ENCODE measurements at places on chromosomes 16 and 17. TPM values are rescaled to one million over a fixed set of nuclear protein-coding genes. Genes with fewer than 3 reads are reported as not detected.

DNA sequence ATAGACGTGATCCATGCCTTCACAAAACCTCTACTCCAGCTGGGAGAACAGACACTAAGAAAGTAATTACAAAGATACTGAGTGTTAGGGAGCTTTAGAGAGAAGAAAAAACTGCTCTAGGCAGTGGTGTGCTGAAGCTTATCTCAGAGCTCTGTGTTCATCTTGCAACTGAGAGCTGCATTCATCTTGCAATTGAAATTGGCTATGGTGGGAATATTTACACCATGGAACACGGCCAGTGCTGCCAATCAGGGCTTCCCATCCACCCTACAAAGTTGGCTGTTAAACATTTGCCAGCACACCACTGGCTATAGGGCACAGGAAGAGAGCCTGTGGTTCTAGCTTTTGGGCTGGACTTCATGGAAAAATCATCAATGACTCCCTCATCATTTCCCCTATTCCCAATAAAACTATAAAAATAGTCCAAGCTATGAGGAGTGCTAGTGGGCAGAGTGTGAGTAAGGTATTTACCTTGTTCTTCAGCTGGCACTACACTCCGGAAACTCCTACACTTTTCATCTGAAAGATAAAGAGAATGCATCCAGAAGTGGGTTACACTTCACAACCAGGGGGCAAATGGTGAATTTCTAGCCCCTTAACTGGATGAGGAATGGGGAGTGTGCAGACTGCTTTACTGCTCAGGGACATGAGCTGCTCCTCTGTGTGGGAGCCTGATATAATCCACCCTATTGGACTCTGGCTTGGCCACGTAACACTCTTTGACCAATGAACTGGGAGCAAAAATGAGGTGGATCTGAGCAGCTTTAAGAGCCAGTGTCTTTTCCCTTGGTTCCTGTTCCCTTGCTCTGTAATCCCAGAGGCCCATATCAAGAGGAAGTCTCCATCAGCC is 11.6 kb downstream of the GSG1L2 start:
- DNase-seq: no peak
- H3K27me3 ChIP-seq: no peaks in the 10 kb centered on the region
- H3K4me3 ChIP-seq: no peak overlapping the region
- no peaks in the 10 kb centered on the region for H3K4me1 ChIP-seq
- H3K36me3 ChIP-seq: no peaks in the 10 kb centered on the region

DNA sequence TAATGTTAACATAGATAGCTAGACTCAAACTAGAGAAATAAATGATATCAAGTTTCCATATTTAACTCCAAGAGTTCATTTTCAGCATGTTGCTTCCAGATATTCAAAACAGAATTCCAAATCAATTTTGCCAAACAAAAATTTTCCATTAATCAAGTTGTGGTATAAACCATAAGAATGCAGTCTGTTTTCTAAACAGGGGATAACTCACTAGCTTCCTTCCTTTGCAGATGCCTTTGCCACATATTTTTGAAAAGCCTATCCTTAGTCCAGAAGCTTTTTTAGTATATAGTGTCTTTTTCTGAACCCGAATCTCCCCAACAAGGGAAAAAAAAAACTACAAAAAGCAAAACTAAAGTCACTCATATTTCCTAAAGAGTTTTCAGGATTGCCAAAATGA is 61.5 kb downstream of the HELZ start:
- no peaks in the 10 kb centered on the region for H3K4me1 ChIP-seq
- H3K4me3 ChIP-seq: no peak overlapping the region
- H3K36me3 ChIP-seq: peaks cover 9% of the 10 kb centered on the region
- no peak overlapping the region for H3K27ac ChIP-seq
- no peaks in the 10 kb centered on the region for H3K27me3 ChIP-seq

Gene HCRT
- total RNA-seq: not detected

Gene TEDC2
- 3.9 TPM for total RNA-seq

DNA sequence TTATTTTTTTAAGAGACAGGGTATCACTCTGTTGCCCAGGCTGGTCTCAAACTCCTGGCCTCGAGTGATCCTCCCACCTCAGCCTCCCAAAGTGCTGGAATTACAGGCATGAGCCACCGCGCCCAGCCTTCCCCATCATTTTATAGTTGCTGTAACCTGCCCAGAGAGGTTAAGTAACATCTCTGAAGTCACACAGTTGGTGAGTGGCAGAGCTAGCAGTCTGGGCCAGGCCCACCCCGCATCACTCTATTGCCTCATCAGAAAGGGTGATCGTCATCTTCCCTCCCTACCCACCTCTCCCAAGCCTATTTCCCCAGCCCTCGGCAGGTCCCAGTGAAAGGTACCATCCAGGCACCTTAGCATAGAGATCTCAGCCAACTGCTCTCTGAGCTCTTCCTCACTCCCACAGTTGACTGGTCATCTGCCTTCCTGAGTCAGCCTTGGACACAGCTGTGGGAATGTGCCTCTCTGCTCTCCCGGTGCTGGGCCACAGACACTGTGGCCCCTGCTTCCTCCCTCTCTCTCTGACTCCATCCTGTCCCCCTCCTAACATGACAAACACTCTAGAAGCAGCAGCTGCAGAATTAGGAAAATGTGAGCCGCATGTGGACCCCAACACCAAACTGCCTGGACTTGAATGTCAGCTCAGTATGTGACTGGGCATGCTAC is 57.1 kb downstream of the SCNN1B start:
- H3K27ac ChIP-seq: no peak overlapping the region
- DNase-seq: peak; percentile 25

Gene WNK4
- total RNA-seq: 0.32 TPM

DNA sequence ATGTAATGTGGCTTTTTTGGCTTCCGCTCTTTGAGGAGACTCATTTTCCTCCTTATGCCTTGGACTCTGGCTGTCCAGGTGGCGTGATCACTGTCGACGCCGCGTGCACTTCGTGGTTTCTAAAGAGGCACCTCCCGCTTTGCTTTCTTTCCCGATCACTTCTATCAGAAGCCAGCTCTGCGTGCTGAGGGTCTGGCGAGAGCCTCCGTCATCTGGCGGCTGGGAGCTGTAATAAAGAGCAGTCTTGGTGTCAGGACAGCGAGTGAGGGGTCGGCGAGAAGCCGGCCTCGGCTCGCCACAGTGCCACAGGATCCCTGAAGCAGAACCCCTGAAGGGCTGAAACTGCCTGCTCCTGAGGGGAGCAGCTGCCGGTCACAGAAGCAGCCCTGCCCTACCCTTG is 7.4 kb downstream of the ZNF750 start:
- no peaks in the 10 kb centered on the region for H3K4me1 ChIP-seq
- H3K4me3 ChIP-seq: no peak overlapping the region
- peaks cover 14% of the 10 kb centered on the region for H3K36me3 ChIP-seq
- H3K27me3 ChIP-seq: no peaks in the 10 kb centered on the region
- H3K27ac ChIP-seq: no peak overlapping the region

DNA sequence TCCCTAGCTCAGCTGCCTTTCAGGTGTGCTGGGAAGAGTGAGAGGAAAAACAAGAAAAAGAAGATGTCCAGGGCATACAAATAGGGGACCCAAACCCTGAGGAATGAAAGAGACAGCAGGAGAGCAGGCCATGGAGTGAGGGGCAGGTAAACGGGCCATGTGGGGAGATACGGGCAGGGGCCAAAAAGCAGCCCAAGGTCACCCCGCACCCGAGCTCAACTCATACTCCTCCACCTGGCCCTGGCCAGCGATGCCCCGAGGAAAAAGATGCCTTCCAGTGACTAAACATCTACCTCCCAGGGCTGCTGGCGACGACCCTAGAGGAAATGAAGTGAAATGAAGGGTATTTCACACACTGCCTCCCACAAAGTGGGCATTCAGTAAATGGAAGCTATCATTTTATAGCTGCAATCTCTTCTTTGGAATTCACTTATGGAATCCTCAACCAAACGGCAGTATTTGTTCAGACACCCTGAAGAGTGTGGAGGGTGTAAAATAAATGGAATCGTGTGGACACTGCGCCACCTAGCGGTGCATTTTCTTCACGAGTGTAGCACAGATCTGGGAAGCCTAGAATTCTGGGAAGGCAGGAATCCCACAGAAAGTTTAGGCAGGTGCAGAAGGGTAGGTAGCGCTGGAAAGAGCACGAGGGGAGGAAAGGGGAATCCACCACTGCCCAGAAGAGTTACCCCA is 14.9 kb downstream of the ELAC2 start:
- DNase-seq: no peak
- peaks cover 11% of the 10 kb centered on the region for H3K36me3 ChIP-seq
- H3K27me3 ChIP-seq: no peaks in the 10 kb centered on the region
- no peaks in the 10 kb centered on the region for H3K4me1 ChIP-seq

GRCh38 chr17:81870131-81870980 is 781 bp downstream of the ARHGDIA start:
- H3K4me3 ChIP-seq: peak overlapping the region; percentile 81
- H3K36me3 ChIP-seq: peaks cover 2% of the 10 kb centered on the region
- peaks cover 54% of the 10 kb centered on the region for H3K4me1 ChIP-seq
- no peaks in the 10 kb centered on the region for H3K27me3 ChIP-seq
- peak overlapping the region; percentile 94 for H3K27ac ChIP-seq

Gene CD300LF
- total RNA-seq: not detected

Gene ZSCAN10
- total RNA-seq: not detected

DNA sequence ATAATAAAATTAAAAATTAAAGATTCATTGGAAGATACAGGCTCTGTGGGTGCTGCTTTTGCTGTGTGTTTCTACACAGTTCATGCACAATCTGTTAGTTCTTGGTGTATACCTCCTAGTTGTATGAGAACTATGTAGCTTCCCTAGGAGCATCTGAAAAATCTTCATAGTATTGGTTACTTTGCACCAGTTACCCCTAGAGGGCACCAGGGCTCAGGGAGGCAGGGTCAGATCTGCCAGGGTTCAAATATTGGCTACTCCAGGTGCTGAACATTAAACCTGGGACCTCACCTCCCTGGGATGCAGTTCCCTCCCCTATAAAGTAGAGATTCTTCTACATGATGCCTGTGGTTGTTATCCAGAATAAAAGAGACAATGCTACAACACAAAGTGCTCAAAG is 583.0 kb upstream of the CDH11 start:
- no peaks in the 10 kb centered on the region for H3K27me3 ChIP-seq
- DNase-seq: no peak
- H3K36me3 ChIP-seq: no peaks in the 10 kb centered on the region
- H3K4me1 ChIP-seq: peaks cover 18% of the 10 kb centered on the region
- no peak overlapping the region for H3K4me3 ChIP-seq
- no peak overlapping the region for H3K27ac ChIP-seq

Gene TBC1D3K
- total RNA-seq: not detected

Gene BMERB1
- total RNA-seq: 35.9 TPM

GRCh38 chr17:33328129-33328528 is 35.0 kb upstream of the ASIC2 start:
- H3K4me3 ChIP-seq: no peak overlapping the region
- DNase-seq: no peak
- no peaks in the 10 kb centered on the region for H3K4me1 ChIP-seq
- H3K27ac ChIP-seq: no peak overlapping the region

Measured in chondrocyte (in vitro differentiated cells).